ENCODE measurements at places on chromosomes 12 and 14.

DNA sequence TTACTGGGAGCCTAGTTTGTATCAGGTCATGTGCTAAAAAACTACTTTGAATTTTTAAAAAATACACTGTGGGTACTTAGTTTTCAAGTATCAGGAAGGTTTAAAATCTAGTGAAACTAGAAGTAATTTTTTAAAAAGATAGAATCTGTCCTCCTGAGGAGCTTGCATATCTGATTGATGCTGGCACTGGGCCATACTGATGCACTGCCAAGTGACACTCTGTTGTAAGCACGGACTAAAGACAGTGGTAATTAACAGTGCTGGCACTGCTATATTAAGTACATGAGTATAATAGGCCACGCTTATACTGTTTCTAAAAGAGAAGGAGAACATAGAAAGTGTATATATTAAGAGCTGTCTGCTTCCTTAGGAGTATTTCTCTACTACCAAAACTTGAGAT is 10.0 kb upstream of the TBC1D30 start:
- DNase-seq: no peak

DNA sequence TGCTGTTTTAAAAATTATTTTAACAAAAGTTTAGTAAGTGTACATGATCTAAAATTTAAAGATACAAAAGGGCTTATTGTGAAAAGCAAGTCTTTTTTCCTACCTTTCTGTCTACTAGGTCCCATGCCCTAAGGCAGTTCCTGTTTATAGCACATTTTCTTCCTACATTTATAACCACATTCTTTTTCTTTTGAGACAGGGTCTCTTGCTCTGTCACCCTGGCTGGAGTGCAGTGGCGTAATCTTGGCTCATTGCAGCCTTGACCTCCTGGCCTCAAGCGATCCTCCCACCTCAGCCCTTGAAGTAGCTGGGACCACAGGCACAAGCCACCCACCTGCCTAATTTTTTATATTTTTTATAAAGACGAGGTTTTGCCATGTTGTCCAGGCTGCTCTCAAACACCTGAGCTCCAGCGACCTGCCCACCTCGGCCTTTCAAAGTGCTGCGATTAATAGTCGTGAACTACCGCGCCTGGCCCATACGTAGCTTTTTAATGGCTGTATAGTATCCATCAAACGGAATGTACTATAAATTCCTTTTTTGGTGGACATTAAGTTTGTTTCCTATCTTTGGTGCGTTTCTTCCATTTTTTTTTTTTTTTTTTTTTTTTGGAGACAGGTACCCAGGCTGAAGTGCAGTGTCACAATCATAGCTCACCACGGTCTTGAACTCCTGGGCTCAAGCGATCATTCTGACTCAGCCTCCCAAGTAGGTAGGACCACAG is 20.9 kb downstream of the FRS2 start:
- no peak for DNase-seq

- DNase-seq: no peak
Measured at GRCh38 chr12:27523305-27523641, 733 bp upstream of the PPFIBP1 start.

- no peak for DNase-seq
Measured at GRCh38 chr14:51293912-51294389, 53.9 kb downstream of the TMX1 start.

DNA sequence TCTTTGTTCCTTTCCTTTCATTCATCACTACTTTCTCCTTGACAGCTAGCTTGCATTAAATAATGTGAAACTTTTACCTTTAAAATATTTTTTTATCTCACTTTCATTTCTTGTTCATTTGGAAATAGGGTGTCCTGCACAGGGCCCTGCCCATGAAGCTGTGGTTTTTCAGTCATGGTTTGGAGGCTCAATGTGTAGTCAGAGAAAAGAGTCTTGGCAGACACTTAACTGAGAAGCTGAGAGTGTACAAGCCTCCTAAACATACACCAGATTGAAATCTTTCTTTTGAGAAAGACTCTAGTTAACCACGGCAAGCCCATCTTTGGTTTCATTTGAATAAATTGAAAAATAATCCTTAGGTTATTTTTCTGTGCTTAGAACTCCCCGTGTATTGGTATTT is 74.2 kb downstream of the KICS2 start:
- DNase-seq: no peak

GRCh38 chr12:132007041-132007440 is 57.3 kb downstream of the EP400 start:
- no peak for DNase-seq

DNA sequence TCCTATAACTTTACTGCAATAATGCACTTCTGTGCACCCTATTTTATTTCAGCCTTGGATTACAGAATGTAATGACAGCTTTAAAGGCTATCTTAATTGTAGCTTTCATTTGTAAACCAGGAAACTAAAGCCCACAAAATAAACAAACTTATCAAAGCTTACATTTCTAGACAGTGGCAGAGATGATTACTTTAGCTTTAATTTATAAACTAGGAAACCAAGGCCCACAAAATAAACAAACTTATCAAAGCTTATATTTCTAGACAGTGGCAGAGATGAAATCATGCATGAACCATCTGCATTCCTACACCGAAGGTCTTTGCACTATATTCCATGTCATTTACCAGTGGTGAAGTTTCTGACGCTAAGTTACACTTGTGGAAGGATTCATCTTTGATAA is 74.4 kb downstream of the PRKD1 start:
- no peak for DNase-seq

GRCh38 chr14:104821229-104821945 is 20.5 kb downstream of the ZBTB42 start:
- DNase-seq: no peak

DNA sequence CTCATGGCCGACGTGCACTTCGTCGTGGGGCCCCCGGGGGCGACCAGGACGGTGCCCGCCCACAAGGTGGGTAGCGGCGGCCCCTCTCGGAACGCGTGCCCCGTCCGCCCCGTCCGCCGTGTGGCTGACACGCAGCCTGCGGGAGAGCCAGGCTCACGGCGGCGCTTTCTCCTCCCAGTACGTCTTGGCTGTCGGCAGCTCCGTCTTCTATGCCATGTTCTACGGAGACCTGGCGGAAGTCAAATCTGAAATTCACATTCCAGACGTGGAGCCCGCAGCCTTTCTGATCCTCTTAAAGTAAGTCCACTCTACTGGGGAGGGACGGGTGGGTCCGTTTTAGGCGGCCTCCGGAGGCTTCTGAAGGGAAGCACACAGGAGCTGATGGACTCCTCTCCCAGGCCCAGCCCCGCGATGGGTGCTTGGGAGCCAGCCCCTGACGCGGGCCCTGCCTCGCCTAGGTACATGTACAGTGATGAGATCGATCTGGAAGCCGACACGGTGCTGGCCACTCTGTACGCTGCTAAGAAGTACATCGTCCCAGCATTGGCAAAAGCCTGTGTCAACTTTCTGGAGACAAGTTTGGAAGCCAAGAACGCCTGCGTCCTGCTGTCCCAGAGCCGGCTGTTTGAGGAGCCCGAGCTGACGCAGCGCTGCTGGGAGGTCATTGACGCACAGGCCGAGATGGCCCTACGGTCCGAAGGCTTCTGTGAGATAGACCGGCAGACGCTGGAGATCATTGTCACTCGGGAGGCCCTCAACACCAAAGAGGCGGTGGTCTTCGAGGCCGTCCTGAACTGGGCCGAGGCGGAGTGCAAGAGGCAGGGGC is 1.1 kb downstream of the BTBD6 start:
- DNase-seq: no peak

DNA sequence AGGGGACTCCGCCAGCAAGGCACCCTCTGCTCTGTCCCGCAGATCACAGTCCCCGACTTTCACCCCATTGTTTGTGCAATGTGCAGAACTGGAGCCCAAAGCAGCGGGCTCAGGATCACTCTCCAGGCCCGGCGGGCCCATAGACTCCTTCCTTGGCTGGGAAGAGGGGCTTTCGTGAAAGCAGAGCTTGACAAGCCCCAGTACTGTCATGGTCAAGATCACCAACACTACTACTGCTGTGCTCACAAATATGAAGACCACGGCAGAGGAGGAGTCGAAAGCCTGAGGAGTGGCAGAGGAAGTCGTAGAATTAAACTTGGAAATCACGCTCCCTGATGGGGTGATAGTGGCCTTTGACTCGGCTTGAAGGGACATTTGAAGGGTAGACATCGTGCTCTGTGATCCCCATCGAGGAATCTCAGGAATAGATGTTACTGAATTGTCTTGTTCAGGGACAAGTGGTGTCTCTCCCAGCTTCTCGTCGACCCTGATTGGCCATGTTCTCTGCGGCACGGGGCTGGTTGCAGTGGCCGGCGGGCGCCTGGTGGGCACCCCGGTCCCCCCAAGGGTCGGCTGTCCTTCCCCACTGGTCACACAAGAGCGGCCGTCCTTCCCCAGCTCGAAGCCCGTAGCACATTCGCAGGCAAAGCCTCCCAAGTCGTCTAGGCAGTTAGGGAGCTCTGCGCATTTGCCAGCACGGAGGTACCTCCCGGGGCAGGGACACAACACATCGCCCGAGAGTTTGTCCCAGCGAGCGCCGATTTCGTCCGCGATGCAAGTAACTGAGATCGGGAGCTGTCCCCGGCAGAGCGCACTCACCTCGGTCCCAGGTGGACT is 1.1 kb downstream of the CLEC14A start:
- DNase-seq: no peak

- DNase-seq: peak; percentile 85
Measured at GRCh38 chr12:69154585-69155363, 84.6 kb upstream of the CPSF6 start.

DNA sequence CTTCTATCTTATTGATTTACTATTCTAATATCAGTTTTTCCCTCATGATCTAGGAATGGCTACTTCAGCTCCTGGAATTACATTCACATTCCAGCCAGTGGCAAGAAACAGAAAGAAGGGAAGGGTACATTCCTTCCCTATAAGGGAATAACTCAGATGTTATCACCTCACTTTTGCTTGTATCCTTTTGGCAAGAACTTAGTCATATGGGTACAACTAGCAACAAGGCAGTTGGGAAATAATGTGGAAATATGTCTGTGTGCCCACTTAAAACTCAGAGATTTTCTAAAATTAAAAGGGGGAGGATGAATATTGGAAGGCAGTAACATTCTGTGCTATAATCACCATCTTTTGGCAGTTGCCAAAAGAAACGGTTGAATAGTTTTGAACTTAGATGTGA is 85.6 kb downstream of the MSRB3 start:
- no peak for DNase-seq

GRCh38 chr12:2052826-2053678 is at the start of gene CACNA1C:
Gene CACNA1C (plus strand): TSS chr12:2052987. CDS start chr12:2053563, 576 bp downstream.
- DNase-seq: no peak

- DNase-seq: peak; percentile 61
Measured at GRCh38 chr12:54404061-54405004, 14.7 kb downstream of the ITGA5 start.

- DNase-seq: no peak
Measured at GRCh38 chr12:104510145-104510872, 53.6 kb downstream of the CHST11 start.

- DNase-seq: no peak
Measured at GRCh38 chr12:18703321-18703720, 34.5 kb downstream of the PLCZ1 start.

DNA sequence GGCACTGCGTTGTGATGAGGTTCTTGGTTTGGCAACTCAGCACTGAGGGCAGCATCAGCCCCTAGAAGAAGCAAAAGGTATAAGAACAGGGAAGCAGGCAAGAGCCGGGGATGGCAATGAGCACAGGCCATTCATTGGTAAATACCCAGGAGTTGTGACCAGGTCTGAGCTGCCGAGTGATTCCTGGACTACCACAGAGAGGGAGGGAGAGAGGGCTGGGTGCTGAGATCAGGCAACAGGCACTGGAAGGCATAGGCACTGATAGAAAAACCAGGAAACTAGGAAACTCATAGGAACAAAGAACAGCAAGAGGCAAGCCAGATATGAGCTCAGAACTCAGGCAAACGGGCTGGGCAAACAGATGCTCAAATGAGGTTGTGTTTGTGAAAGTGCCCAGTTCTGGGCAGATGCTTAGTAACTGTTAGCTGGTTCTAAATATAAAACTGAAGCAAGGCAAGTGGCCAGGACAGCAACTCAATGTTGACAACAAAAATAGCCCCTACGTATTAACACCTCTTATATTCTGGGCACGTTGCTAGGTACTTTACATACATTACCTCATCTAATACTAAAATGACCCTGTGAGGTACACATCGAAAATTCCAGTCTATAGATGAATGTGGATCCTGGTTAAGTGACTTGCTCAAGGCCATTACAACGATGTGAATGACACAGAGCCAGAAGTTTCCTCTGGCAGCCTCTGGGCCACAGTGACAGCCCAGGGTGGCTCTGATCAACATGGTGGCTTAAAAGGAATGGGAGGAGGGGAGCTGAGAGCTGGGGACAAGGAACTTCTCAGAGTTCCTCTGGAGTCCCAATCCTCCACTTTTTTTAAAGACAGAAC is 121.1 kb downstream of the PRMT8 start:
- DNase-seq: no peak

- DNase-seq: no peak
Measured at GRCh38 chr14:69131176-69131575, 21.7 kb downstream of the DCAF5 start.

DNA sequence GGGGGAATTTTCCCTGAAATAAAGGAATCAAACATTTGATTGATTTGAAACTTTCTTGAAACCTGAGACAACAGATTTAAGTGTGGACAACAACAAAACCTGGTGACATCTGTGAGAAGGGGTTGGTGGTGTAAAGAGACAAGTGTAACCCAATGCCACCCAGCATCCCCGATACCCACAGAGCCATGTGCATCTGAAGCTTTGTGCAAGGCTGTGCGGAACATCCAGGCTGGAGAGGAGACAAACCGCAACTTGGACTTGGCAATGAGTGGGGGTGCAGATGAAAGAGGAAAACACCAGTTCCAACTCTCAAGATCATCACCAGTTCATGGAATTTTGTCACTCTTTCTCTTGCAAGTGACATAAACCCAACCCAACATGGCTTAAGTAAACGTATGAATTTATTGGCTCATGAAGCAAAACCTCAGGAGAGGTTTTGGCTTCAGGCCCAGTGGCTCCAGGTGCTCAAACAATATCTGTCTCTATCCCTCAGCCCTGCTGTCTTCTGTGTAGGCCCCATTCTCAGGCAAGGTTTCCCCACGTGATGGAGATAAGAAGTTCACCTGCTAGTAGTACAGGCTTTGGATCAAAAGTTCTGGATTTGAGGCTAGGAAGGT is 55.2 kb upstream of the NTF3 start:
- no peak for DNase-seq

- DNase-seq: no peak
Measured at GRCh38 chr14:72559669-72560255, 334.1 kb downstream of the DPF3 start.

- DNase-seq: no peak
Measured at GRCh38 chr12:52464897-52465296, 8.7 kb downstream of the KRT6C start.

DNA sequence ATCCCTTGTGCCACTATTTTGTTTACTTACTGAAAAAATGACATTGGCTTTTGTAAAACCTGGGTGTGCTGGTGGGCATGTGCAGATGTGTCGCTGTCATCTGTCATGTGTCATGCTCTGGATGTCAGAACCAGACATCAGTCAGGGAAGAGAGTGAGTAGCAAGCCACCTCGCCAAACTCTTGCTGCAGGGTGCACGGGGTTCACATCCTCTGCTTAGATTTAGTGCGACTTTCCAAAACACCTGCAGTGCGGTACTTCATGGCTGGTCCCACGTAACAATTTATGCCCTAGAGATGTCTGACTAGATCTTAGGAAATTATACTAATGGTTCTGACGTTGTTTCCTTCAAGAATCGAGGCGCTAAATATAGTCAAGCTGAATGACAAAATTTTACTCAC is 106.7 kb downstream of the CRADD start:
- peak; percentile 37 for DNase-seq

All from CD8-positive, alpha-beta T cell (primary cell).